ENCODE measurements at places on chromosomes 11 and 22.

GRCh38 chr22:48705917-48706605 lies 1121.6 kb downstream of the BRD1 start:
- DNase-seq = no peak

DNA sequence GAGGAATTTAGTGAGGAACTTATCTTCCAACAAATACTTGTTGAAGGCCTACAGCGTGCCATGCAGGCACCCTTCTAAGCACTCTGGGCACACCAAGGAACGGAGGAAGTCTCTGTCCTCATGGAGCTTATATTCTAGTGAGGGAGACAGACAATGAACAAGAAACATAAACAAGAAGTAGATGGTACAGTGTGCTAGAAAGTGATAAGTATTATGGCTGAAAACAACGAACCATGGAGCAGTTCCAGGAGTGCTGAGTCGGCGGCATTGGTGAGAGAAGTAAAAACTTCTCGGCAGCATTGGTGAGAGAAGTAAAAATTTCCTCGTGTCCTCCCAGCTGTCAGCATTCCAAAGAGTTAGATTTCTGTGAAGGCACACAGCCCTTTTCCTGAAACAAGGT lies 53.2 kb downstream of the FAM76B start:
- DNase-seq = no peak

DNA sequence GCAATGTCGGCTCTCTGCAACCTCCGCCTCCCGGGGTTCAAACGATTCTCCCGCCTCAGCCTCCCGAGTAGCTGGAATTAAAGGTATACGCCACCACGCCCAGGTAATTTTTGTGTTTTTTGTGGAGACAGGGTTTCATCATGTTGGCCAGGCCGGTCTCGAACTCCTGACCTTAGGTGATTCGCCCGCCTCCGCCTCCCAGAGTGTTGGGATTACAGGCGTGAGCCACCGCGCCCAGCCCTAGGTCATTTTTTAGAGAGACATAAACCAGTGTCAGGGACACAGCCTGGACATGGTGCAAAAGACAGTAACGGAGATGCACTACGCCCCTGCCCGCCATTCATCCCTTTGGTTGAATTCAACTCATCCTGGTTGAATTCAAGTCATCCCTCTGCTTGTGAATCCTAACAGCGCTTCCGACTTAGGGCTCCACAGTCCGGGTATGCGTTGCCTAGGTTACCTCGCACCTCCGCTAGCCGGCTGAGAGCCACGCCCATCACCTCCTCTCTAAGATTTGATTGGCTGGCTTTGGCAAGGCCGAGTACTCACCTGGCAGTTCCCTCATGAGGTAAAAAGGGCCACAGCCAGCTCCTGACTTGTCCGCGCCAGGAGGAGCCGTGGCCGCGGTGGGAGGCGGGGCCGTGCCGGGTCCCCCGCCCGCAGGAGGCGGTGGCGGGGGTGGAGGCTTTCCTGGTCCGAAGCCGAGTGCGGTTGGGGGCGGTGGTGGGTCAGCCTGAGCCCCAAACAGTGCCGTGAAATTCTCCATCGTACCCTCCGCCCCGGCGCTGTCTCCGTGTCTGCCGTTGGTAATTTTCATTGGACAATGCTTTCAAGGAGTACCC lies at the start of gene MED19:
Gene MED19 (minus strand): TSS at position 802 of the 842 bp plus-strand sequence. CDS start 36 bp downstream, at position 766.
- DNase-seq = peak; percentile 94

GRCh38 chr11:117554601-117555333 lies 227.1 kb downstream of the CEP164 start:
- DNase-seq = no peak

GRCh38 chr22:30233582-30233981 lies 13.0 kb downstream of the LIF start:
- DNase-seq = no peak

- DNase-seq = no peak
Measured at GRCh38 chr11:20596205-20597153, 2.9 kb upstream of the SLC6A5 start.

GRCh38 chr22:44889255-44889878 lies 120.4 kb downstream of the PHF21B start:
- DNase-seq = peak; percentile 43

GRCh38 chr11:109853156-109853776 lies 239.9 kb upstream of the ZC3H12C start:
- DNase-seq = no peak

DNA sequence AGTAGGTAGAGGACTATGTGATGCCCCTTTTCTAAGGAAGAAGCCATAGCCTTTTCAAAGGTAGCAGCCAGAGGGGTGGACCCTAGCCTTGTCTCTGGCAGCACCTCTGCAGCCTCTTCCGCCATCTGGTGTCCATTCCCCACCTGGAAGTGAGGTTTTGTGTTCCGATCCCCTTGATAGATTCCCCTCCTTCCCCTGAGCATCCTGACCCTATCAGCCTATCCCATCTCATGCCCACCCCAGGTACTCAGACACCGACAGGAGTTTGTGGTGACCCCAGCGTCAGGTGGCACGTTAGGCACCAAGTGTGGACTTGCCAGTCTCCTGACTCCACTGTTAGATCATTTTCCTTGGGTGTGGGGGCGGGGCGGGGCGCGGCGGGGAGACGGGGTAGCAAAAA lies 398 bp upstream of the FAM89B start:
- no peak for DNase-seq

- no peak for DNase-seq
Measured at GRCh38 chr22:39243439-39244135, 1.2 kb downstream of the PDGFB start.

DNA sequence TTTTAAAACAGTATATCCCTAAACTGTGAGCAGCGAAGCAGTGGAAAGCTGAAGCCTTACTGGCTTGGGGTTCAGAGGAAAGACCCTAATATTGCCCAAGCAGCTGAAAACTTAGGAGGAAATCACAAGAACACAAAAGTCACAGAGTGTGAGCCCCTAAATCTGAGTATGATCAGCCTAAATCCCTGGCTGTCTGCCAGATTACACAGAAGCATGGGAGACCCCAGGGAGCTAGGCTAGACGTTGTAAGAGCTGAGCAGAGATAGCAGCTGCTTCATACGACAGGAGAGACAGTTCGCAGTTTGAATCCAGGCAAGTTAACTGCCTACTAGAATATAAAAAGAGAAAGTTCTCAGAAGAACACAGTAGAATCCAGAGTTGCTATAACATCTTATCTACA lies 81.2 kb downstream of the PACS1 start:
- DNase-seq = no peak

DNA sequence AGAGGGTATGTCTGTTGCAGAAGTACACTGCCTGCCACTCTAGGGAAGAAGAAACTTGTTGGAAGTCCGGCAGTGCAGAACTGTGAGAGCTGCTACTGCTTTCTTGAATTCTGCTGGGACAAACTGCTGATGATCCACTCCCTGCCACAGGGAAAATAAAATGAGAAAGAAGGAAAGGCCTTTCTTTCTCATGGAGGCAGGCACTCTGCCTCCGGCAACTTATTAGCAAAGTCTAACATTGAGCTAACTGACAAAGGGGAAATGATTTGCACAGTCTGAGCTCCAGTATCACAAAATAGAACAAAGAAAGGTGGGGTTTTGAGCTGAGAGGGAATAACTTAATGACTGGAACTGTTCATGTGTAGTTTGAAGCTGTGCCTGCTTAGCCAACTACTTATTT lies 134.6 kb downstream of the AASDHPPT start:
- no peak for DNase-seq

GRCh38 chr11:124761301-124762104 lies 587 bp downstream of the ESAM start:
- no peak for DNase-seq

DNA sequence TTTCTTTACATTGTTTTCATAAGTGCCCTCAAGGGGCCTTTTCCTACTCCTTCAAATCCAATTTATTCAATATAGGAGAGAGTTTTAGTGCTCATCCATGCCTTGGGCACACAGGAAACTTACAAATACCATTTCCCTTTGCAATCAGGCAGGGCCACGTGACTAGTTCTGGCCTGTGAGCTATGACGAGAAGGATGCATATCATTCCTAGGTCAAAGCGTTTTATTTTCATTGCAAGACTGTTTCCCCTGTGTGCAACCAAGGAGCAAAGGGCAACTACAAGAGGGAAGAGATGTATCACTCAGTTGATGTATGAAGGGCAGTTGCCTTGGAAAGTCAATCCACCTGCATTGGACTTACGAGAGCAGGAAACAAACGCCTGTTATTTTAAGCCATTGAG lies 1.9 kb upstream of the TRAF6 start:
- no peak for DNase-seq

DNA sequence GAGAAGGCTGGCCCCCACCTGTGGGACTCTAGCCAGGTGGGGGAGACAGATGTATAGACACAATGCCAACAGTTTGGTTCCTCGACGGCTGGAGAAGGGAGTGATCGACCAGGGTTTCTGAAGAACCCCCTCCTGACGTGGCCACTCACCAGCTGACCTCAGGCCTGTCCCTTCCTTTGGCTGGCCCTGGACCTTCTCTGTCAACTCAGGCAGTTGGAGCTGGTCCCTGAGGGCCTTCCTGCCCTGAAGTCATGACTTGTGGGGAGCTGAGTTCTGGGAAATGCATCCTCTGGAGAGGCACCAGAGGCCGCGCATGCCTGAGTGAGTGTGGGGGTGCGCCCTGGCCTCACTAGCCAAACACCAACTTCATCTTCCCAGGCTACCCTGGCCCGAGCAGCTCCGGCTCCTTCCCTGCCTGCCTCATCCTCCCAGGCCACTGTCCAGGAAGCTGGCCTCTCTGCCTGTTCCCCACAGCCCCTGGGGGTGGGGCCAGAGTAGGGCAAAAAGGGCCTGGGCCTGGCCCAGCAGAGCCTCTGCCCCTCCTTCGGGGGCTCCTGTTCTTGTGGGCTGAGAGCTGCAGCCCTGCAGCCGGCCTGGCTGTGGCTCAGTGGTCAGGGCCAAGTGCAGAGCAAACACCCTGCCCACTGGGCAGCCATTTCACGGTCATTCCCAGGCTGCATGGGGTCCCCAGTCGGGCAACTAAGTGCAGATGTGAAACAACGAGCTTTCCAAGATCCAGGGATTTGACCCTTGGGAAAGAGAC lies 23.6 kb downstream of the TXN2 start:
- peak; percentile 82 for DNase-seq

DNA sequence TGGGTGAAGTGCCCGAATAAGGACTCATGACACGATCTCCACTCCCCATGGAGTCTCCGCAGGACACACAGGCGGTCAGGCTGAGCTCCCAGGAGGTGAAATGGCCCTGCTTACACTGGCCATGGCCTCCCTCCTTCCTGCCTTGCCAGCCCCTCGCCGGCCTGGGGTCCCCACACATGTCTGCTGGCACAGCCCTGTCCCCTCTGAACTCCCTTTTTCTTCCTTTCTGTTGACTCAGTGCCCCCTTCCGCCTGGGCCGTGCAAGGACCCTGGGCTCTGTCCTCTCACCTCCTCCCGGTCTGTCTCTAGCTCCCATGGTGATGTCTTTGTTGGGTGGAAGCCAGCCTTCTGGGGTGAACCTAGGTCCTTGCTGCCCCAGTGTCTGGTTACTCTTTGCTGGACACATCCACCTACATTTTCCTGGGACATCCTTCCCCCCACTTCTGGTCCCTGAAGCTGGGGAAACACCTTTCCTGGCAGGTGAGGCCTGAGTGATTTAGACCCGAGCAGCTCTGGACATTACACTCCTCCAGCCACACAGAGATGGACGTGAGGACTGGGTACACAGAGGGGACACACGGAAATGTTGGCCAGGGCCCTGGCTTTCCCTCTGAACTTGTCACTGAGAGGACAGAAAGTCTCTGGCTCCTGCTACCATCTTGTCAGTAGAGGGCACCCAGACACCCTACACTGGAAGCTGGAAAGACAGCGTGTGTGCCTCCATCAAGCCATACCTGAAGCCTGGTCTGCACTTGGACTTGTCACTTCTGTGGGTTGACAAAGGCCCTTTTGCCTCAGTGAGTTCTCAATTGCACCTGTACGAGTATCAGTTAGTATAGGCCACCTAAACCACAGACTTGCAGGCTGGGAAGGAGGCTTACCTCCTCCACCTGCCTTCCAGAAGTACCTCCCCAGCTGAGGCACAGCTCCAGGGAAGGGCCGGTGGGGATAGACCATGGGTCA lies 864.3 kb downstream of the TBC1D22A start:
- DNase-seq = peak; percentile 56

GRCh38 chr11:76666408-76666807 lies 4.1 kb downstream of the LRRC32 start:
- peak; percentile 84 for DNase-seq

- DNase-seq = no peak
Measured at GRCh38 chr11:27115051-27115650, 74.5 kb downstream of the BBOX1 start.

DNA sequence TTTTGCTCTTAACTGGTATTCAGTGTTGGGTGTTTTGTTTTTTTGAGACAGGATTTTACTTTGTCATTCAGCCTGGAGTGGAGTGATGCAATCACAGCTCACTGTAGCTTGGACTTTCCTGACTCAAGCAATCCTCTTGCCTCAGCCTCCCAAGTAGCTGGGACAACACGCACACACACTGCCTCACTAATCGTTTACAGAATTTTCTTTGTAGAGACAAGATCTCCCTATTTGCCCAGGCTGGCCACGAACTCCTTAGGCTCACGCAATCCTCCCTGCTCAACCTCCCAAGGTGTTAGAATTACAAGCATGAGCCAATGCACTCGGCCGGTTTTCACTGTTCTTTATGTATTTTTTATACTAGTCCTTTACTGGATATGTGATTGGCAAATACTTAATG lies 51.0 kb upstream of the IGLL5 start:
- DNase-seq = no peak

GRCh38 chr11:74330075-74330858 lies 18.8 kb upstream of the P4HA3 start:
- DNase-seq = no peak

DNA sequence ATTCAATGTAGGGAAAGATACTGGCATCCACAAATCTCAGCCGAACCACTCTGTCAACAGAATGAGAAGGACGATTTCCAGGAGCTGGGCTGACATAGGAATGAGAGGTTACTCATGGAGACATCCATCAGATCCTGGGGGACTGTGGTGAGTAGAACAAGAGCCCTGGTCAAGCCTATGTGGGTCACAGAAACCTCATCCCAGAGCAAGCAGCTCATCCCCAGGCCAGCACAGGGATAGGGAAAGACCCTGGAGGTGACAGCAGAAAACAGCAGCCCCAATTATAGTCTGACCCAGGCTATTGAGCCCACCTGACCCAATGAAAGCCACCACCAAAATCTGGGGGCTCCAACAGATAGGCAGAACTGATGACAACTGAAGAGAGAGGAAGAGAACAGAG lies 128.0 kb upstream of the SERPIND1 start:
- no peak for DNase-seq

- DNase-seq = no peak
Measured at GRCh38 chr11:33040862-33041453, 1.6 kb downstream of the TCP11L1 start.

Data from coronary artery (tissue), 2 donors.